ENCODE measurements at places on chromosomes 11 and 22.
A peak's percentile ranks its signal among the peaks of the same experiment; 100 is the strongest.

- no peak for DNase-seq
These were observed 581 bp upstream of the AP5B1 start for GRCh38 chr11:65781152-65781961.

DNA sequence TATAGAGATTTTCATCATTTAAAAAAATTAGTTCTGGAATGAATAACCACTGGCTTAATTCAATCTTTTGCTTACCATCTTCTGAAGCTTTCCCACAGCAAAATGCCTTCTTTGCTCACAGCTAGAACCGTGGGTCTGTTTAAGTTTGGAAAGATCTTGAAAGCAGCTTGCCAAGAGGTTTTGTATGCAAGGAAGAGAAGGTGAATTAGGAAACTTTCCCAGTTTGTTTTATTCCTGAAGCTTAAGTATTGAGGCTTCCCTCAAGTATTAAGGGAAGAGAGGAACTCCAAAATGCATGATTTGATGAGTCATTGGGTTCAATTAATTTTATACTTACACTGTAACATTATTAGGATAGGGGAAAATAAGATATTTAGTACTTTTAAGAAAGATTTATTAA, 1.9 kb upstream of the ARHGEF12 start:
- DNase-seq, result no peak

DNA sequence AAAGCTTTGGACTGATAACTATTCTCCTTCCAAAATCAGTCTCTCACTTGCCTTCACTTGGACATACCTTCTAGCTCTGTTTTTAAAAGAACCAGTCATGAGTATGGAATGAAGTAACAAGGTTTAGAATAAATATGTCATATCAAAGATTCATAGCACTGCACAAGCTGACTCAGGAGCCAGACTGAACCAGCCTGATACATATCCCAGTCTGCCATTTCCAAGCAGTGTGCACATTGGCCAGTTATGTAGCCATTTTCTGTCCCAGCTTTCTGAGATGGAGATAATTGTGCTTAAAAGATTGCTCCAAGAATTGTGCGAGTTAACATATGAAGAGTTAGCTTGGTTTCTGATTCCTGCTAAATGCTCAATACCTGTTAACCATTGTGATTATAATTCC, 311.3 kb downstream of the C11orf87 start:
- DNase-seq, result no peak

GRCh38 chr11:121722431-121723245, 269.9 kb upstream of the SORL1-AS1 start:
- no peak for DNase-seq

DNA sequence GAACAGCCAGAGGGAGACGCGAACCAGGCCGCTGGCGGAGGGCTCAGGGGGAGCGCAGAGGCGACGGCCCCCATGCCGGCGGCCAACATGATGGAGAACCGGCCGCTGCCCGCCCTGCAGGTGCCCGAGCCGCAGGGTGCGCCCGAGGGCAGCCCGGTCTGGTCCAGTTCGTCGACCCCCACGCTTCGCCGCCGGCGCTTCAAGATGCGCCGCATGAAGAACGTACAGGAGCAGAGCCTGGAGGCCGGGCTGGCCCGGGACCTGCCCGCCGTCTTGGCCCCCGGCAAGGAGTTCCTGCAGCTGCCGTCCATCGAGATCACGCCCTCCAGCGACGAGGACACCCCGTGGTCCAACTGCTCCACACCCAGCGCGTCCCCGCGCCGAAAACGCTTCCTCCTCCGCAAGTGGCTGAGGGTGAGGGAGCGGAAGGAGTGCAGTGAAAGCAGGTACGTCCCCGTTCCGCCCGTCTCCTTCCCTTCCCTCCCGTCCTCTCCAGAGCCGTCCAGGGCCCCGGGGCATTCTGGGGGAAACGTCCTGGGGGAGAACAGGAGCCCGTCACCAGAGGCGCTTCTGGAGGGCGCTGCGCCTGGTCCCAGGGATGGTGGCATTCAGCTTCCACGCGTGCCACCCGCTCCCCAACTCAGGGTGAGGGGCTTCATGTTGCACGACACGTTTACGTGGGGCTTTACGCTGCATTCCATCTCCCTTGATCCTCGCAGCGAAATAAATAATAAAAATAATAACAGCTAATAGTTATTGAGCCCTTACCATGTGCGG, 840 bp downstream of the GRAMD1B start:
- DNase-seq, result peak; percentile 59

- DNase-seq, result no peak
These were observed 48.2 kb downstream of the NRXN2 start for GRCh38 chr11:64674774-64675173.

Data from GM12891 (cell line).